T47D (cell line): ENCODE measurements at places on chromosomes 12 and 14.

- no peak for DNase-seq
Measured at GRCh38 chr12:73106896-73107295, 834.7 kb downstream of the TRHDE start.

GRCh38 chr14:97544571-97544970, 747.4 kb downstream of the VRK1 start:
- DNase-seq: no peak

DNA sequence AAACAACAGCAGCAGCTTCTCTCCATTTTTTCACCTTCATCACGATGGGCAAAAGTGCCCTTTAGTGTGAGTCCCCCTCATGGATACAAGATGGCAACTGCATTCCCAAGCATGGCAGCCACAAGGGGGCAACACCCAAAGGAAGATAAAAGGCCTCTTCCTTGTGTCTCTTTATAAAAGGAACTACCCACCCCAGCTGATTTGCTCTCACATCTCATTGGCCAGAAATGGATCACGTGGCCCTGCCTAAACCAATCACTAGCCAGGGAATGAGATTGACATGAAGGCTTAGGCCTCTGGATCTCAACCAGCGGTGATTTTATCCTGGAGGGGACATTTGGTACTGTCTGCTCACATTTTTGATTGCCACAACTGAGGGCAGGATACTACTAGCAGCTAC, 21.9 kb upstream of the IFT81 start:
- DNase-seq: no peak

DNA sequence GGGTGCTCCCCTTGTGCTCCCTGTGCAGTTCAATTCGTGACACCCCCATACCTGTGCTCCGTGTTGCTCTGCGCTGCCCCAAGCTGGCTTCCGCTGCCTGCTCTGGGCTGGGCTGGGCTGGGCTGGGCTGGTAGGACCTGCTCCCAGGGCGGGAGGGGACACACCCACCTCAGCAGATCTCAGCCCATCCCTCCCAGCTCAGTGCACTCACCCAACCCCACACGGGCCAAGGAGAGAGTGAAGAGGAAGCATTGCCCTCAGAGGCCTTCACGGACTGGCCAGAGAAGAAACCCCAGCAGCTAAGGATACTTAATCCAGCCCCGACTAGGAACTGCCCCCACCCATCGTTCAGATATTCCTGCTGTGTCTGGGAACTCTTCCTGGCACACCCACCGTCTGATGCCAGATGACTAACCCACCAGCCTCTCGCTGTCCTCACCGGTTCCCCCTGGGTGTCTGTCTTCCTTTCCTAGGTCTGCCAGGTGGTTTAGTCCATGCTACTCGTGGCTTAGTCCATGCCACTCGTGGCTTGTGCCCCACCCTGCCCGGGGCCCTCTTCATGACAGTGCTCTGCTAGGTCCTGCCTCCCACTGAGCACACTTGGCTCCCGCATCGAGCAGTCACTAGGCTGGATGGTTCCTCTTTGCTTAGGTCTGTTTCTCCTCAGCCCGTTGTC, at the start of gene LPAR5:
TSS of gene LPAR5 (minus strand) at position 104 of the 676 bp plus-strand sequence. CDS start 14,711 bp downstream, outside the sequence.
- DNase-seq: no peak

GRCh38 chr12:55845785-55846496, 3.2 kb upstream of the MMP19 start:
- DNase-seq: no peak

- DNase-seq: no peak
Measured at GRCh38 chr12:56188131-56188777, 1.0 kb downstream of the SMARCC2 start.

- peak; percentile 86 for DNase-seq
Measured at GRCh38 chr12:122023339-122024131, 1.9 kb downstream of the BCL7A start.

GRCh38 chr14:105945896-105946295, 419.5 kb downstream of the TMEM121 start:
- peak; percentile 66 for DNase-seq

- no peak for DNase-seq
Measured at GRCh38 chr12:120652656-120653435, 12.4 kb downstream of the CABP1 start.

- DNase-seq: no peak
Measured at GRCh38 chr14:28671425-28671824, 95.2 kb upstream of the FOXG1 start.

- no peak for DNase-seq
Measured at GRCh38 chr14:31879661-31880348, 197.3 kb upstream of the ARHGAP5 start.

GRCh38 chr12:130398100-130398848, 60.6 kb downstream of the PIWIL1 start:
- DNase-seq: no peak

DNA sequence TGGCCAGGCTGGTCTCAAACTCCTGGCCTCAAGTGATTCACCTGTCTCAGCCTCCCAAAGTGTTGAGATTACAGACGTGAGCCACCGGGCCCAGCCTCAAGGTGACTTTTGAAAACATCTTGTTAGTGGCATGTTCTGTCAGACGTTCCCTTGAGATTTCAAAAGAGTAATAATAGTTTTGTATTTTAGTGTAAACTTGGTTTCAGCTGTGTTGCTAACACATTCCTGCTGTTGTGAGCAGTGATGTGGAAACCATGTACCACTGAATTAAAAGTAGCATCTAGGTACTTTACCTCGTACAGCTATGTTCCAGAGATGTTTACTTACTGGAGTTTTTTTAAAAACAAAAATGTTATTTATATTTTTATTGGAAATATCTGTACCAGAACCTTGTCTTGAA, 111.3 kb downstream of the AEBP2 start:
- no peak for DNase-seq

DNA sequence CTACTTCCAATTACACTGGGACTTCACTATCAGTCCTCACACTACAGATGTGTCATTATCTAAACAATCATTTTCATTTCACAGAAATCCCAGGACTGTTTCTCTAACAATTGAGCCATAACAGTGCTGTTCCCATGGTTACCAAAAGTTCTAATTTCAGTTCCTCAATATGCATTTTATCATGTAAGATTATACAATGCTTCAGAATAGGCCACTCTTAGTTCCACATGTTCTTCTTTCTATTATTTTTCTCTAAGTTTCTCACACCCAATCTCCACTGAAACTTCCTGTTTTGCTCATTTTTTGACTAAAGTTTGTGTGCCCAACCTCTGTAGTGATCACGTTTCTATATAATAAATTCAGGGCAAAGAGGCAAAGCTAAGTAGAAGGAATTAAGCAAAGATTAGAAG, 185.8 kb downstream of the DUSP6 start:
- no peak for DNase-seq

DNA sequence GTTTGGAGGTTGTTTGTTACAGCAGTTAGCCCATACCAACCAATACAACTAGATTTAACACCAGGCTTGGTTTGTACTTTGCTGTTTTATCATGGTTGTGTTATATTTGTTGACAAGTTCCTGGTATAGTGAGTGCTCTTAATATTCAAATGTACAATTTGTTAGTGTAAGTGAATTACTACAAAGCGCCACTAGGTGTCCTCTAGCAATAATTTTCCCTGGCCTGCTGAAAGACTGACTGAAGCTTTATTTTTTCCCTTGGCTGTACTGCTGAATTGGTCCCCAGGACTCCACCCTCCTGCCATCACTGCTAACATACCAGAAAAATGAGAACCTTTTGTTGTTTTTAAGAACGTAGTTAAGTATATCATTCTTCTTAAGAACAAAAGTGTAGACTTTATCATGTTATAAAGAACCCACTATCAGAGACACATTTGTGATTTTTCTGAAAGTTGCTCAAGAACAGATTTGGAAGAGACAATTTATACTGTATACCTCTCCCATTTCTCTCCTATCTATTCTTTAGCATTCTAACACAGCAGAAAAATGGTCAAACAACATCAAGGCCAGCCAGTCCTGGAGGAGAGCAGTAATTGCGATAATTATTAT, 75.3 kb upstream of the FAR2 start:
- DNase-seq: peak; percentile 7

DNA sequence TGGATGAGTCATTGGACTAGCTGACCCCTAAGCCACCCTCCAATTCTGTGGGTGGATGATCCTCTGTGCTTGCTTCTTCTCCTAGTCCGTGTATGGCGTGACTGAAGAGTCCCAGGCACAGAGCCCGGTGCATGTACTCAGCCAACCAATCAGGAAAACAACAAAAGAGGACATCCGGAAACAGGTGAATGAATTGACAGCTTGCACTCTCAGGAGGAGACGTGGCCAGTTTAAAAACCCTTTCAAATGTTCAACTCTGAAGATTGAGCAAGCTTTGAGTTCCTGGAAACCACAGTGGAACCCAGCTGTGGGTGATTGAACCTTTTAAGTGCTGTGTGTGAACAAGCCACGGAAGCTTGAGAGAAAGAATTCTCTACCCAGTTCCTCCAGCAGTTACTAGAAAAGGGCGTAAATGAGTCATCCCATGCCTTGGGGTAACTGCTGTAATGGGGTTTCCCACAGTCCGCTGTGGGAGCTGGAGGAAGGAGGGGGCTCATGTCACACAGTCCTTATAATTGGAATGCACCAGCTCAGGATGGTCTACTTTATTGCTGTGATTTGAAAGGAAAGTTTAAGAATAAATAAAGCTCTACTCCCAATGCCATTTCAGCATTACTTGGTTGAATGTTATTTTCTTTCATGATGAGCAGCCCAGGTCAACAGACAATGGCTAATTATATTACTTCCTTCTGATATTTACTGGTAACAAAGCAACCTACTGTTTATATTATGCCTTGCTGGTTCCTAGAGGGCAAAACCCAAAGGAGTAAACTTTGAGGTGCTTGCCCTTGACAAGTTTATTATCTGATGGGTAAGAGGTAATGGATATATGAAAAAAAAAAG, 417.0 kb downstream of the DPF3 start:
- no peak for DNase-seq

GRCh38 chr14:62179367-62180018, 417.3 kb downstream of the SNAPC1 start:
- DNase-seq: peak; percentile 87

GRCh38 chr12:33786532-33786931, 235.8 kb upstream of the ALG10 start:
- no peak for DNase-seq
